ENCODE measurements at places on chromosomes 5 and 9.

DNA sequence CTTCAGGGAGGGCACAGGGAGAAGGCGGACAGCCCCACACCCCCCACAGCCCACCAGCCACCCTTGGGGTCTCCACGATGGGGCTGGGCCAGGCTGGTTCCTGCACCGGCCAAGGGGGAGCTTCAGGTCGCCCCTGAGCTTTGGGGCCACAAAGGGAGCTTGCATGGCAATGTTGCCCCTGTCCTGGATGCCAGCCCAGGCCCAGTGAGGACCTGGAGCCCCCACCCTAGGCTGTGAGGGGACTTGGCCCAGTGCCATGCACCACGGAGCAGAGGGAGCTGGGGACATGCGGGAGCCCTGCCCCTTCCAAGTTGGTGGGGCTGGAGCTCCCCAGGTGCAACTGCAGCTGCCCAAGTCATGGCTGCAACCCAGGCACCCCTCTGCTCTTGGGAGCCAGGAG, 18.4 kb downstream of the TMEM38B start:
- DNase-seq: no peak

GRCh38 chr5:38434966-38435705, 121.3 kb downstream of the LIFR start:
- DNase-seq: no peak

GRCh38 chr9:98159790-98160189, 32.6 kb downstream of the CORO2A start:
- DNase-seq: no peak

- no peak for DNase-seq
Measured at GRCh38 chr5:32020271-32020670, 153.8 kb downstream of the GOLPH3 start.

Data from left hindlimb (tissue), 1 donor.